ENCODE measurements at places on chromosomes 6 and 20.

GRCh38 chr6:150458579-150458978 is 89.8 kb downstream of the IYD start:
- no peak for DNase-seq

GRCh38 chr20:10216146-10216791 is 2.4 kb upstream of the SNAP25 start:
- DNase-seq: no peak

DNA sequence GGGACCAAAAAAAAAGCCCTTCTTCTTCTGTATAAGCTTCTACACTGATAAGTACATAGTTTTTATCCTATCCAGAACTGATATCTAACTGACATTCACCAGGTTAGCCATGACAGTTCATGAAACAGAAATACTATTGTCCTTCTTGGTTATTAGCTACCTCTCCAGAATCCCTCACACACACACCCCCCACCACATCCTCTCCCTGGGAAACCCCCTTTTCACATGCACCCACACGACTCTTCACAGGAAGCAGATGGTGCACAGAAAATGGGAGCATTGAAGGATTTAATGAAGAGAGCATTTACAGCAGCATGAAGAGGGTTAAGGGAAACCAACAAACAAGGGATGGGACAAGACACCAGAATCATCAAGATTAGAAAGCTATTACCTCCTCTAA is 88.9 kb downstream of the FHL5 start:
- no peak for DNase-seq

GRCh38 chr6:158895661-158896060 is 76.5 kb upstream of the EZR start:
- DNase-seq: no peak

- no peak for DNase-seq
Measured at GRCh38 chr6:131948692-131949619, 2.2 kb downstream of the CCN2 start.

DNA sequence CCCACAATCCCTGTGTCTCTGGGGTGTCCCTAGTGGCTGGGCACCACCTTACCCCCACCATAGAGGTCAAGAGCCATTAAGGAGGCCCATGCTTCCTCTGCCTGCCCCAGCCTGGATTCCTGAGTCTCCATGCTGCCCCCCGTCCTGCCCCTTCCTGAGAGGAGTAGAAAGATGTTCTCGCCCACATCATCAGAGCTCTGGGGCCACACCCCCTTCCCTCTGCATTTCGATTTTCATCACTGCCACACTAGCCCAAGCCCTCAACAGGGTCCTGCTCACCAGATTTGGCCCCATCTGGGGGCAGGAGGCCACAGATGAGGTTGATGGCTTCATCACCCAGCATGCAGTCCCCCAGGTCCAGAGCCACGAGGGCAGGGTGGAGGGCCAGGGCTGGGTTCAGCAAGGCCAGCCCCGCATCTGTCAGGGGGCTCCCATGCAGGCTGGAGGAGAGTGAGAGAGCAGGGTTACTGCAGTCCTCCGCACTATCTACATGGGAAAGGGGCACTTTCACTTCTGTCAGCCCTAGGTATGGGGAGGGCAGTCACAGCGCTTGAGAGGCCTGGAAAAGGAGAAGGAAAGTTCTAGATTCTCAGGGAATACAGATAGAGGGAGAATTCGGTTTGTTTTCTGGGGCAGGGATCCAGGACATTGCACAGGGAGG is 1.5 kb downstream of the LRRC73 start:
- DNase-seq: no peak

DNA sequence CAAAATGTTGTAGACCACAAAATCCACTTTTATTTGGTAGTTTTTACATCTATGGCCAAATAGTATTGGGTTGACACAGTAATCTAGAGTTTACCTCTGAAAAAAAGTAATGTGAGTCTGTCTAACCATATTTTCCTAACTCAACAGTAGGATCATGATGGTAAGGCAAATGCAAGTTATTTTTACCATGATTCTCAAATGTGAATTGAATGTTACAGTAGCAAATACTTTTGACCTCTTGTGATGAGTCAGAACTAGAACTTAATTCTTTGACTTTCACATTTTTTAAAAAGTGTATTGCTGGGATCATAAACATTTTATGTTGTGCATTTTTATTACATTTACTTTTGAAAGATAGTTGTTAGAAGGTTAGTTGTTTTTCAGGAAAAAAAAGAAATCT is 22.0 kb downstream of the RNF146 start:
- DNase-seq: no peak

GRCh38 chr20:25984933-25985332 is 288.3 kb upstream of the ZNF337 start:
- DNase-seq: no peak

DNA sequence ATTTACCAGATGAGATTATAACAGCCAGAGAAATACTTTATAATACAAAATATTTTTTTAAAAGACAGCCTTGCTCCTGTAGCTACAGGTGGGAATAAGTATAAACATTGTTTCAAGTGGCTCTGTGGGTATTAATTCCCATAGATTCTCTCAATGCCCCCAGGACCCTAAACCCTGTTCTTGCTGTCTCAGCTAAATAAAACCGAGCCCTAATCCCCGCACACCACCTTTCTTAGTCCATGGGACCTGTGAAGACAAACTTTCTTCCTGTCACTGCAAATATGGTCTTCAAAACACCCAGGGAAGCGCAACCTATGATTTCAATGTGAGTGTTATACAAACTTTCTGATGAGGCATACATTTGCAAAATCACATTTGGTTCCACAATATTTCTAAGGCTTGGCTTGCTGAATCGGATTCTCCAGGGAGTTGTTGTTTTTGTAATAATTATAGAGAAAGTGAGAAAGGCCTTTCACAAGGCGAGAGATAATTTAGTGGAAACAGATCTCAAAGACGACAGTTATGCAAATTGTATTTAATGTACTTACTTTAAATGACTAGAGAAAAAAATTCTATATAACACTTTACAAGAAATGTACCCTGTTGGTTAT is 11.1 kb downstream of the SMLR1 start:
- no peak for DNase-seq

DNA sequence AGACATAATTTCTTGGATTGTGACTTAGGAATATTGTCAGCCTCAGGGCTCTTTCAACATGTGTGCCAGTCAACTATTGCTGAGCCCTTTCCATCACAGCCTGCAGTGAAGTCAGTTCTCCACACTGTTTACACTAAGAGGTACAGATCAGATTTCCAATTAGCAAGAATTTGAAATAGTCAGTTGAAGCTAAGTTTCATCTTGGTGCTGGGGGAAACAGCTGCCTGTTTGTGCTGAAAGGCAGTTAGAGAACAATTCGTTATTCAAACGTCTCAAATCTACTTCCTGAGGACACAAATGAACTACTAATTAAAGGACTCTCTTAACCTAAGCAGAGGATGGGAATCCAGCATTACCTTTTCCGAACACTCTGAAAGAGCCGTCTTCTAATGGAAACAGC is 25.9 kb downstream of the ADGRF1 start:
- DNase-seq: no peak

DNA sequence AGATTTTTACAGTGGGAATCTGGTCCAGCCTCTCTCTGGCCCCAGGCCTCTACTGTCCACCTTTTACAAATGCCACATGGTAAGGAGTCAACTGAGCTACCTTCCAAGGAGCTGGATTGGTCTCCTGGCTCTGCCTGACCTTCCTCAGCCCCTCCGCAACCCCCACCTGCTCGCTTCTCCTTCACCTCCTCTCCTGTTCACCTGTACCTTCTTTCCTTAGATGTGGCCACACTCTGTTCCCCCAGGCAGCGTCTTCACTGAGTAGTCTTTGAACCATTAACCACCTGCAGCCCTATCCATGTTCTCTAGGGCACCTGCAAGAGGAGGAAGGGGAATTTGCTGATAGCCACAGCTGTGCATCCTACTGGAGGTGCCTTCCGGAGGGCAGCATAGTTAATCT is 55.3 kb upstream of the DDR1 start:
- no peak for DNase-seq

GRCh38 chr6:99236010-99236409 is 113.5 kb downstream of the FAXC start:
- no peak for DNase-seq

DNA sequence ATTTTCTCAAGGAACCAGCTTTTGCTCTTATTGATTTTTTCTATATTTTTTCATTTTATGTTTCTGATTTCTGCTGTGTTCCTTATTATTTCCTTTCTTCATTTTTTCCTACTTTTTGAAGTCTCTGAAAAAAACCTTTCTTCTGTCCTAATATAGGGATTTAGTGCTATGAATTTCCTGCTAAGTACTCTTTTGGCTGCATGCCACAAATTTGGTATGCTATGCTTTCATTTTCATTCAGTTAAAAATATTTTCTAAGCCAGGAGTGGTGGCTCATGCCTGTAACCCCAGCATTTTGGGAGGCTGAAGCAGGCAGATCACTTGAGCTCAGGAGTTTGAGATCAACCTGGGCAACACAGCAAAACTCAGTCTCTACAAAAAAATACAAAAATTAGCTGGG is 30.6 kb downstream of the SIRPD start:
- no peak for DNase-seq

- no peak for DNase-seq
Measured at GRCh38 chr6:148491638-148492251, 149.1 kb downstream of the SASH1 start.

- no peak for DNase-seq
Measured at GRCh38 chr6:75896526-75896925, 147.5 kb downstream of the MYO6 start.

DNA sequence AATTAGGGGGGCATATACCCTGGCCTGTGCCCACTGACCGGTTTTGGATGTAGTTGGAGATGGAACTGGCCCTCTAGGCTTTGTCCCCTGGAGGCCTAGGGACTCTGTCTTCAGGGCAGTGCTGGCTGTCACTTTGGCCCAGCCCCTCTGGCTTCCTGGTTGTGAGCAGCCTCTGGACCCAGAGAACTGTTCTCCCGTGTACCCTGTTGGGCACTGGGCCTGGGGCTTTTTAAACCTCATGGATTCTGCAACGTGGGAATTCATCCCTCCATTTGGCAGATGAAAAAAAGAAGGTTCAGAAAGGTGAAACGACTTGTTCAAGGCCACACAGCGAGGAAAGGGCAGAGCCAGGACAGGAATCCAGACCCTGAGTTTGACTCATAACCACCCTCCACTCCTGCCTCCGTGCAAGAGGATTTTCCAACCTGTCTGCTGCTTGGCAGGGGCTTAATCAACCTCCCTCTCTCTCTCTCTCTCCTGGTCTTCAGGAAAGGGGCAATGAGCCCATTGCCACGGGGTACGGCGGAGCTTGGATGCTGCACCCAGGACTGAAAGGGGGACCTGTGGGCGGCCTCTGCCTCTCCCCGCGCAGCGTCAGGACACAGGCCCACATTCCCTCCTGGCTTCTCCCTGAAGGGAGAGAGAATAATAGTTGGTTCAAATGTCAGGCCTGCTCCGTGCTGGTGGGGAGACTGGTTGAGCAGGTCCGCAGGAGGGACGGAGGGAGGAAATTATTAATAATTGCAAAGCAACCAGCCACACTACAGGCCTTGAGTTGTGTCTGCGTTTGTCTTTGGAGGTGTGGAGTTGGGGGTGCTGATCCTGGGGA is 56.0 kb downstream of the CEBPB start:
- DNase-seq: no peak

DNA sequence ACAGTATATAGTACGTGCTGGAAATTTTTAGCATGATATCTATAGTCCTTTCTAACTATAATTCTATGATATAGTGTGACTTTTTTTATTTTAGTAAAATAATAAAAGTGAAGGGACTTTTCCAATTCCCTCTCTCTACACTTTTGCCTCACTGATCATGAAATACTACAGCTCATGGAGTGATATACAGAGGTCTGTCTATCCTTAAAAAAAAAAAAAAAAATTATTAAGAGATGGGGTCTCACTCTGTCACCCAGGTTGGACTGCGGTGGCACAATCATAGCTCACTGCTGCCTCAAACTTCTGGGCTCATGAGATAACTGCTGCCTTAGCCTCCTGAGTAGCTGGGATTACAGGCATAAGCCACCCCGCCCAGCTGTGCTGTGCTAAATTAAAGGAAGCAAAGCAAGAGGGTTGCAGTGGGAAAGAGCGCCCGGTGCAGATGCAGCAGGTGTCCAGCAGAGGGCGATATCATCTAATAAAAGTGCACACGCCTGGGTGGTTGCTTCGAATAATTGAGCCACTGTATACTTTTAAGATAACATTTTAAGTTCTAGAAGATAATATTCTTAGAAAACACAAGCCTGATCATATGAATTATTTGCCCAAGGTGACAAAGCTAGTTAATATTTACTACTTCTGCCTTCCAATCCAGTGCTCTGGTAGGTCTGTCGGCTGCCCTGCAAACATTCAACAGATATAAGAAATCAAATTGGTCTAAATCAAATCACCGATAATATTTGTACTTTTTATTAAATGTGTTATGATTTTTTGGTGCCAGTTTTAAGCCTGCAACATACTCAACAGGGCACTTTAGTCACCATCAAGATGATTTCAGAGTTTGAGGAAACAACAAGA is 94.9 kb upstream of the NT5E start:
- DNase-seq: no peak

- no peak for DNase-seq
Measured at GRCh38 chr6:10453596-10453995, 38.7 kb upstream of the TFAP2A start.

DNA sequence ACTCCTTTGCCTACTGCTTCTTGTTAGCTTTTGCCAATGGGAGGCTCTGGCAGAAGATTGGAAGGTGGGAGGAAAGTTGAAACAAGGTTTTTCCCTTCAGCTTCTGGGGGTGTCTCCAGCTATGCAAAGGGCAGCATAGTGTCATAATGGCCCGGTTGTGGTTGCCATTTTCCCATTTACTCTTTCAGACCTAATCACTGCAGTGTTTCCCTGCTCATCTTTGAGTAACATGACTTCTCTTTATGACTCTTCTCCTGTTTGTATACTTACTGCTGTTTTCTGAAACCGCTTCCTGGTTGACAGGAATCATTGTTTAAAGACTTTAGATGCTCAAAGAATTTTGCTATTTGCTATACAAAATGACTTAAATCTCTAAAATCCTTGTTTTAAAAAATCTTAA is 19.9 kb downstream of the NRN1 start:
- no peak for DNase-seq

DNA sequence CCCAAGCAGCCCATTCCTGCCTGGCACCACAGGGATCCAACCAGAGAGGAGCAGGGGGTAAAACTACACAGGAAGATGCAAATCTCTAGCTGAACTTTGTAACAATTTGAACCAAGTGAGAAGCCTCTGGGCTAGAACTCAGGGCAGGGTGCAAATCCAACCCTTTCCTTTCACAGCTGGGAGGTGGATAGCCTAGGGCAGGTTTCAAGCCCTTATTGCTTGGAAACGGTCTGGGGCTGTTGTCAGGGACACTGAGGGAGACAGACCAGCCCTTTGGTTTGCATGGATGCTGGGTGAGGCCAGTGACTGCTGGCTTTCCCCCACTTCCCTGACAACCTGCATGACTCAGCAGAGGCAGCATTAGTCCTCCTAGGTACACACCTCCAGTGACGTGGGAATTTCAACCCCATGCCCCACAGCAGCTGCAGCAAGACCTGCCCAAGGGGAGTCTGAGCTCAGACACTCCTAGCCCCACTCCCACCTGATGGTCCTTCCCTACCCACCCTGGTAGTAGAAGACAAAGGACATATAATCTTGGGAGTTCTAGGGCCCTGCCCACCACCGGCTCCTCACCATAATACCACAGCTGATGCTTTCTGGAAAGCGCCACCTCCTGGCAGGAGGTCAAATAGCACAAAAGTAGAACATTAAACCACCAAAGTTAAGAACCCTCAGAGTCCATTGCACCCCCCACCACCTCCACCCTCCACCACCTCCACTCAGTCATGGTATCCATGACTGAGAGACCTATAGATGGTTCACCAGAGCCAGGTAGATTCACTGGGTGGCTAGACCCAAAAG is 797.7 kb upstream of the MAN1A1 start:
- DNase-seq: no peak

GRCh38 chr6:115365783-115366182 is 694.9 kb downstream of the FRK start:
- no peak for DNase-seq

- DNase-seq: no peak
Measured at GRCh38 chr20:59751075-59751711, 146.9 kb downstream of the PHACTR3 start.
